ENCODE measurements at places on chromosomes 16 and 17.

- no peak for DNase-seq
These were observed 124.6 kb downstream of the C16orf95 start for GRCh38 chr16:87192452-87193073.

- DNase-seq, result no peak
These were observed 147.9 kb upstream of the NOL11 start for GRCh38 chr17:67569873-67570272.

DNA sequence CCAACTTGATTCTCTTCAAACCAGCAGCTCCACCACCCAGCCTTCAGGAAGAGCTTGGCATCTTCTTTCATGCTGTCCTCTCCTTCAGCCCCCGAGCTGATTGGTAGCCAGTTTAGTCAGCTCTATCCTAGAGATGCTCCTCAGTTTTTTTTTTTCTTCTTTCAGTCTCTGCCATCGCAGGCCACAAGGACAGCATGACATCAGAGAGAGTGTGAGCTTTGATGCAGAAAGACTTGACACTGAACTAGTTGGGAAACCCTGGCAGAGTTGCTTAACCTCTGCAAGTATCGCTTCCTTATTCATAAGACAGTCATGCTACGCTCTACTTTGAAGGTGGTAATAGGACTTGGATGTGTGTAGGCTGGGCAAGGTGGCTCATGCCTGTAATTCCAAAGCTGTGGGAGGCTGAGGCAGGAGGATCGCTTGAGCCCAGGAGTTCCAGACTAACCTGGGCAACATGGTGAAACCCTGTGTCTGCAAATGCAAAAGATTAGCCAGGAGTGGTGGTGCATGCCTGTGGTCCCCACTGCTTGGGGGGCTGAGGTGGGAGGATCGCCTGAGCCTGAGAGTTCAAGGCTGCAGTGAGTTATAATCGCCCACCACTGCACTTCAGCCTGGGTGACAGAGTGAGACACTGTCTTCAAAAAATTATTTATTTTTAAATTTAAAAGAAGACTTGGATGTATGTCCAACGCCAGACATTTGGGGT is 2.6 kb downstream of the CD300LB start:
- DNase-seq, result no peak

DNA sequence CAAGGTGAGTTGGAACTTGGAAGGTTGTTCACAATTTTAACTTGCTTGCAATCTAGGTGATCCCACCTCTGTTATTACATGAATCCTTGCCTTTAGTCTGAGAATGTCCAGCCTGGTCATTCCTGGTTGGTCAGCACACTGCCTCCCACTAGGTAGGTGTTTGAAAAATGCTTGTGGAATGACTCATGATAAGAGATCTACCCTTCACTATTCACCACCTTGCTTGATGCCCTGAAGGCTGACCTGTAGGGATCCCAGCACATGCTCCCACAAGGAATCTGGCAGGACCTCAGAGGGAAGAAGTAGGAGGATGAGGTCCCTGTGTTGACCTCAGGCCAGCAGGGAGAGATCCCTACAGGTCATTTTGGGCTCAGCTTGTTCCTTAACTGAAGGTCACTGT is 30.2 kb upstream of the ABCA3 start:
- DNase-seq, result no peak

GRCh38 chr17:82305727-82306300 is 11.6 kb downstream of the CD7 start:
- no peak for DNase-seq

DNA sequence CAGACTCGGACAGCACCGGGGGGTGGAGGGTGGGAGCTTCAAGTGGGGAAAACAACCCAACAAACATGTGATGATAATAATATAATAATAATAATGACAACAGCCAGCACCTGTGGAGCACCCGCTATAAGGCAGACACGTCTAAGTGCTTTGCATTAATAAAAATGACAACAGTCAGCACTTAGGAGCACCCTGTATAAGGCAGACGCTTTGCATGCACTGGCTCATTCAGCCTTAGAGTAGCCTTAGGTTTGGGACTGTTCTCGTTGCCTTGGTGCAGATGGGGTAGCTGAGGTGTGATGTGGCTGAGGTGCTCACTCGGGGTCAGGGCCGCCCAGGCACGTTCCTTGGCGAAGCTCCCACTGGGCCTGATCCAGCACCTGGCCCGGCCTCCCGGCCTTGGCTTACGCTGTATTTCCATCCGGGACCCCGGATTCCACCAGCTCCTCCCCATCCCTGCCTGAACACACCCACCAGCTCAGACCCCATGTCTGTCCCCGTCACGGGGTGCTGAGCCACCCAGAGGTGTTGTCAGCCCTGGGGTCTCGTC is 144.0 kb upstream of the CIBAR2 start:
- no peak for DNase-seq

- DNase-seq, result no peak
These were observed 211.3 kb downstream of the FOXL1 start for GRCh38 chr16:86789621-86790051.

- DNase-seq, result no peak
These were observed 196.2 kb downstream of the LGALS9B start for GRCh38 chr17:20271011-20271610.

DNA sequence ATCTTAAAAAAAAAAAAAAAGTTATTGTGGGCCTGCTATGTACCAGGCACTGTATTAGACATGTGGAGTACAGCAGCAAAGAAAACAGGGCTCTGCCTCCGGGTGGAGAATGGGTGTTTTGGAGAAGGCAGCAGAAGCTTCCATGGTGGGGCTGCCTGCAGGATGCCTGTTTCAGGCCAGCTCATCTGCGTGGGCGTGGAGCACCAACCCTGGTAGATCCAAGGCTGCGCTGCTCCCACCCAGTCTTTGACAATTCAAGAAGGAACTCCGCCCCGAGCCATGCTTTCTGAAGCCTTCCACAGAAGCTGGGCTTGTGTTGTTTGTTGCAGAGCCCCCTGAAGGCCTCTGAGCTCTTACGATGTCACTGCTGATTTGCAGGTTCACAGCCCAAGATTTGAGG is 23.2 kb upstream of the CACNG1 start:
- DNase-seq, result no peak

DNA sequence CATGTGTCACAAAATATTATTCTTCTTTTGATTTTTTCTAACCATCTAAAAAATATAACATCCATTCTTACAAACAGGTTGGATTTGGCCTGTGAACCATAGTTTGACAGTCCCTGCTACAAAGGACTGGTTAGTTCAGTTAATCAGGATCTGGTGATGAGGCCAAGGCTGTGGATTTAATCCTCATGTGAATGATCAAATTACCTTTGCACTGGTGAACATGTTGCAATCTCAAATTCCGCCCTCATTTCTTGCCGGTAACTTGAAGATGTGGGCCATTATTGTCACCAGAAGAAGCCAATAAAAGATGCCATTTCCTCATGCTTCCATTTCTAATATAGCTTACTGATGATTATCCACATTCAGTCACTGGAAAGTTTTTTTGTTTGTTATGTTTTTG is 35.3 kb upstream of the YPEL2 start:
- no peak for DNase-seq

- DNase-seq, result no peak
These were observed 11.9 kb upstream of the GSE1 start for GRCh38 chr16:85601272-85601639.

GRCh38 chr16:56872863-56873391 is 7.9 kb downstream of the SLC12A3 start:
- no peak for DNase-seq

GRCh38 chr16:85514598-85515318 is 98.4 kb upstream of the GSE1 start:
- no peak for DNase-seq

- no peak for DNase-seq
These were observed 83.2 kb upstream of the GNAO1 start for GRCh38 chr16:56108056-56108471.

GRCh38 chr16:75385507-75386152 is 47.7 kb downstream of the CFDP1 start:
- no peak for DNase-seq

GRCh38 chr16:361341-361871 is 8.9 kb upstream of the AXIN1 start:
- DNase-seq, result no peak

DNA sequence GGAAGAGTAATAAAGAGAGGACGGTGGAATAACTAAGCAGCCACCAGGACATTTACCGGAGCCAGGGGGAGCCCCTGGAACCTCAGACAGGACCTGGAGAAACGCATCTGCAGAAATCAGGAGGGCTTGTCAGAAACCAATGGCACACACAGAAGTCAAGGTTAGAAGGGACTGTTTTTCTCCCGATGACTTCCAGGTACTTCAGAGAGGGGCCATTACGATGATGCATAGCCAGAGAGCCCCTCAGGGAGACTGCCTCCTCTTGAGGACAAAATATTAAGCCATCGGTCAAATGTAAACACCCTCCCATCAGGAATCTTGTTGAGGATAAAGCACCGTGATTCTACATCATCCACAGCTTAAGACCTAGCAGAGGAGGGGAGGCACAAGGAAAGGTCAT is 333.6 kb upstream of the CDH5 start:
- no peak for DNase-seq

- no peak for DNase-seq
These were observed 13.9 kb upstream of the CAPNS2 start for GRCh38 chr16:55552621-55553020.

DNA sequence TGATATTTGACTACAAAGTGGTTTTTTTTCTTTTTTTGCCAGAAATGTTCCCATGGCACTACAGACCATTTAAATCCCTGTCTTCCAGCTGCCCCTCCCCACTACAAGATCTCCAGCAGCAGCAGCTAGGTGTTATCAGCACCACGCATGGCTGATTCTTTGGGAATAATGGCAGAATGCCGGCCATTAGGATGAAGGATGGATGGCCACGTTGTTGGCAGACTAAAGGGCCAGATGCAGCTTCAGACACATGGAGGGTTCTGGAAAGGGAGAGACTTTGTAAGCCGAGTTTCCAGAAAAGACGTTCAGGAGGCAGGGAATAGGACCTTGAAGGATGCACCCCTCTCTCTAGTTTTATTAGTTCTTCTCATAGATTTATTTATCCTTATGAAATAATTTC is 10.3 kb upstream of the MED9 start:
- no peak for DNase-seq
